Psoas muscle (tissue), 8 donors: ENCODE measurements at places on chromosomes 1 and 21. TPM values are rescaled to one million over a fixed set of nuclear protein-coding genes. Genes with fewer than 3 reads are reported as not detected.

Gene ADGRB2
- total RNA-seq = 1.3 TPM

Gene LCE3E
- not detected for total RNA-seq

Gene CBR3
- 0.64 TPM for total RNA-seq

Gene GPR52
- total RNA-seq = 0.34 TPM

Gene AMIGO1
- 10.0 TPM for total RNA-seq

Gene PLPPR4
- 0.28 TPM for total RNA-seq

Gene KCNJ9
- not detected for total RNA-seq

Gene ELF3
- total RNA-seq = 0.22 TPM

Gene CFHR3
- total RNA-seq = not detected

Gene SLFNL1
- total RNA-seq = 0.17 TPM

Gene CYP4A22
- total RNA-seq = not detected

Gene INTS3
- 23.5 TPM for total RNA-seq

Gene NCMAP
- not detected for total RNA-seq

Gene WASF2
- total RNA-seq = 40.6 TPM

Gene RGS1
- 1.3 TPM for total RNA-seq

Gene HLX
- 4.1 TPM for total RNA-seq

Gene ATXN7L2
- total RNA-seq = 14.1 TPM

Gene OLFM3
- not detected for total RNA-seq

Gene CFHR4
- total RNA-seq = not detected

Gene EPS8L3
- total RNA-seq = not detected

Gene TNNT2
- 4.3 TPM for total RNA-seq

Gene GPR161
- total RNA-seq = 1.3 TPM

Gene SH2D2A
- total RNA-seq = 0.82 TPM

Gene NBPF3
- total RNA-seq = 1.8 TPM

Gene HRNR
- total RNA-seq = not detected

Gene GJC2
- 0.92 TPM for total RNA-seq

Gene IQGAP3
- 0.23 TPM for total RNA-seq

Gene YOD1
- 3.9 TPM for total RNA-seq

Gene XCL2
- total RNA-seq = not detected

Gene AMY2A
- not detected for total RNA-seq
